Right lobe of liver (tissue), 6 donors: ENCODE measurements at places on chromosomes 2 and 18.

GRCh38 chr2:25473758-25474340 lies 132.1 kb upstream of the DNMT3A start:
- no peak for DNase-seq

DNA sequence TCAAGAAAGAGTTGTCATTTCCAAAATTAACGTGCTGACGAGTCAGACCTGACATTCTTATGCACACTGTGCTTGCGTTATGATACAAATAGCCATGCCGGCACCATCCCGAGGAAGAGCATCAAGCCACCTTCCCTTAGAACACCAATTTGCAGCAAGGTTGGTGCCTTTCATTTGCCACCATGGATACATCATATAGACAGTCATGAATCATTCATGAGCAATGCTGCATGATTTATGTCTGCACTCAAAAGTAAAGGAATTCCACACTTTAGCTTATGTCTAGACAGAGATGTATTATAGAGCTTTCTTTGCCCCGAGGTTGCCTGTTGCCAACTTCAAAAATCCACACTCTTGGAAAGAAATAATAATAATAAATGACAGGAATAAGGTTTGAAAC lies 166.9 kb downstream of the VWC2L start:
- DNase-seq = no peak

GRCh38 chr2:69961496-69961895 lies at the start of gene ASPRV1:
TSS of gene ASPRV1 (minus strand) at chr2:69961631. CDS start at chr2:69961436, 195 bp downstream.
- DNase-seq = no peak

- DNase-seq = no peak
These were observed 90.2 kb upstream of the UXS1 start for GRCh38 chr2:106284255-106284654.

DNA sequence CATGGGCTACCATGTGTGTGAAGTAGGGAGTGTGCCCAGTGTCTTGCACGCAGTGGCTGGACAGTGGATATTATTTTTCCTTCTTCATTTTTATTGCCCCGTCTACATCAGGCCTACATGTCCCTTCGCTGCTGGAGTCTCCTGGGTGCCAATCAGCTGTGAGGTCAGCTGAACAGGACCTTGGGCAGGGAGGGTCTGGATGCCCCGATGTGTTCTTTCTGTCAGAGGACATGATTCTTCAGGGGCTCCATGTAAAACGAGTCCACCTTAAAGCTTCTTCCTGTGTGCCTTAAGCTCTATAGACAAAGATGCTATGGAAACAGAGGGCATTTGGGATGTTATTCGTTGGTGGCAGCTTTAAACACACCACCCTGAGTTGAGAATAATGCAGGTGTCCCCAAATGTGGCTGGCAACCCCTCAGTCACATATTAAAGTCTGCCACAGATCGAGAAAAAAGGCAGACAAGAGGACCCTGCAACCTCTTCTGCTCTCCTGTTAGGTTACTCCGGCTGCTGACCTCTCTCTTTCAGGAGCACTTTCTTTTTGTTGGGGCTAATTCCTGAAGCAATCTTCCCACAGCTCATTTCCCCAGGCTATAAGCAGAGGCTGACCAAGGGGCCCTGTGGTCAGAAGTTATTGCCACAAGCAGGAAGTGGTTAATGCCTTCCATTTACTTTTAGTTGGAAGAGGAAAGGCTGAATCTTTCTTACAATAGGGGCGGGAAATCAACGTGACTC lies 20.0 kb downstream of the GREB1 start:
- DNase-seq = no peak

DNA sequence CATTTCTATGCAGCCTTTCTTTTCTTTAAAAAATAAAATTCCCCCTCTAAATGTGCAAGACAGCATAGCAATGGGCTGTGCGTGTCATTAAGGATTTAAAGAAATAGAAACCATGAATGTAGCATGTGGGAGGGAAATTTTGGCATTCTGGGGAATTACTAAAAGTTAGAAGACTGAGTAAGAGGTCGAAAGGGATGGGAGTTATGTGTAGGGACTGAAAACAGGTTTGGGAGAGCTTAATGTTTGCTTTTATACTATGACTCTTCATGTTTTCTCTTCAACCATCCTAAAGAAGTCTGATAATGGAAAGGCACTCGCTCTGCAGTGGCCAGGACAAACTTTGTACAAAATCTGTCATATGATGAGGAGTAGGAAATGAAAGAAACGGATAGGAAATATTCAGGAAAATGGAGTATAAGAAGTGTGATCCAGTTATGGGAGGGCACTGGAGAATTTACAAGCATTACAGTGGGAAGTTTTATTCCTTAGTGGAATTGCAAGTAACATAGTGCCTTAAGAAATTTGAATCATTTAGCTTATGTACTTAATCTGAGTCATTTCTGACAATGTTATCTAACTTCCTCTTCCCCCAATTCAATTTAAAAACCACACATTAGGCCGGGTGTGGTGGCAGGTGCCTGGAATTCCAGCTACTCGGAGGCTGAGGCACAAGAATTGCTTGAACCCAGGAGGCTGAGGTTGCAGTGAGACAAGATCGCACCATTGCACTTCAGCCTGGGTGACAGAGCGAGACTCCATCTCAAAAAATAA lies 20.6 kb downstream of the TMEM87B start:
- no peak for DNase-seq

DNA sequence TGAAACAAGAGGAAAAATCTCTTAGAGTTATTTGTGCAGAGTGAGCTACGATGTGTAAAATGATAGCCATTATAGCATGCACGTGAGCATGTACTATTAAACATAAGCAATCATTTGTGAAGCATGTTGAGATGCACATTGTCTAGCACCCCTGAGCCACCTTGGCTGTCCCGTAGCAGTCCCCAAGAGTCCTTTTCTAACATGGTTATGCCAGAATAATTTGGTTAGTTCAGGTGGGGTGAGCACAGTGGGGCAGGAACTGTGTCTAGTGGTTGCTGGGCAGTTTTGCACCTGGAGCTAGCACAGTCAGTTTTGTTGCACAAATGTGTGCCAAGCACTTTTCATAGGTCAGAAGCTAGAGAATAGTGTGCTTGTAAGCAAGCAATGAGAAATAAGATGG lies 809.8 kb downstream of the RNF144A start:
- no peak for DNase-seq

GRCh38 chr2:100654611-100655010 lies 91.8 kb downstream of the PDCL3 start:
- no peak for DNase-seq

DNA sequence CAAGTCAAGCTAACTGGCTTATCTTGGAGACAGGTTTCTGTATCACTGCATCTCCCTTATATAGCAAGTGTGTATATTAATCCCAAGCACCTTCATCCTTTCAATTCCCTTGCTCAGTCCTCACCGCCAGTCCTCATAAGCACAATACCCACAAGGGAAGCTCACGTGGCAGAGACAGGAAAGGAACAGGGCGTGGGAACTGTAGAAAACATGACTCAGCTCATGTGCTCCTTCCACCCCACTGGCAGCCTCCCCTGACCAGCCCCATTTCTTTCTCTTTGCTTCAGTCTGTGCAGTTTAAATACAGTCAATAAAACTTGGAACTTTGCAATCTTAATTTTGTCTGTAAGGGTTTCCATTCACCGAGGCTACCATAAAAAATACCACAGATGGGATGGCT lies 36.5 kb upstream of the CDH19 start:
- DNase-seq = no peak

DNA sequence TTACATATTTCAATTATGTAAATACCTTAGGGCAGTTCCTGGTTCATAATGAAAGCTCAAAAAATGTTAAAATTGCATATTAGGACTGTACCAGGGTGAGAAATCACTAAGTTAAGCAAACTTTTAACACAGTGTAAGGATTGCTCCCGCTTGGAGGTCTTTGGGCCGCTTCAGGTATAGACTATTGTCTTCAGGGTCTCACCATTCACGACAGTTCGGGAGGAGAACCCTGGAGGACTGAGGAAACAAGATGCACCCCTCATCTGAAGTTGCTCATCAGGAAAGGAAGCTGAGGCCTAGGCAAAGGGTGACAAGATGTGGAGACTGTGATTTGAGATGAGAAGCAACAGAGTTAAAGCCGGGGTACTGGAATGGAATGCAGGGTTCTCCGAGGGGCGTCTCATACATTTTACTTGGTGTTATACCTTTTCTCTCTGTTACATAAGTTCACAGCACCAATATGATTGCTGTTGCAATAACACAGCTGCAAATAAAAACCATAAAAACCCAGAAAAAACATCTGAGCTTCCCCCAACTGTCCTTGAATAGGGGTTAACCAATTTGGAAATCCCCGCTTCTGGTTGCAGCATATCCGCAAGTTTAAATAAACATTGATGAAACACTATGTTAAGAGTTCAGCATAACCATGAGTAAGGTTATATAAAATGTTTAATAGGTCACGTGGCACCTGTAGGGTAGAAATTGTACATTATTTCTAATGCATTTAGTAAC lies 40.1 kb downstream of the FBXO48 start:
- no peak for DNase-seq

- DNase-seq = no peak
These were observed 275 bp downstream of the HOXD8 start for GRCh38 chr2:176129813-176130146.

- peak; percentile 34 for DNase-seq
These were observed 159.6 kb upstream of the SIX2 start for GRCh38 chr2:45168711-45169338.

DNA sequence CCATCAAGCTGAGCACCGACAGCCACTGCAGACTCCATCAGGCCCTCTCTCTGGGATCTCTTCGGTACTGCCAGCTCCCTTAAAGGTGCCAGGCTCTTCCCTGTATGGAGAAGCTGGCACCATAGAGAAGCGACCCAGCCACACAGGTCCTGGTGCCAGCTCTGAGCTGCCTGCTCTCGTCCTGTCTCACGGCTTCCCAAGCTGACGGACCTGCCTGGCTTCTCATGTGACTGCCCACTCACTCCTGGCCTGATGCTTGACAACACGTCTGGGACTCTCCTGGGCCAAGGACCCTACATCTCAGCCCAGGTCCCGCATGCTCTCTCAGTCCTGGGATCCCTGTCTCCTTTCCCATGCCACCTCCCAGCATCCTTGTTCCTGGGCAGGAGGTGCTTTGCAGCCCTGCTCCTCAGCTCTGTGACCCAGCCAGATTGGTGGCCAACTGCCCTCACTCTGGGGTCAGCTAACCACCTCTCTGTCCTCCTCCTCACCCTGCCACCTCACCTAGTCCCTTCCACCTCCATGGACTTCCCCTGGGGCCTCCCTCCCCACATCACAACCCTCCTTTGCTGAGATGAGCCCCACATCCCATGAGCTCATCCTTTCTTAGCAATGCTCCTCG lies 12.5 kb upstream of the ATOH8 start:
- no peak for DNase-seq

DNA sequence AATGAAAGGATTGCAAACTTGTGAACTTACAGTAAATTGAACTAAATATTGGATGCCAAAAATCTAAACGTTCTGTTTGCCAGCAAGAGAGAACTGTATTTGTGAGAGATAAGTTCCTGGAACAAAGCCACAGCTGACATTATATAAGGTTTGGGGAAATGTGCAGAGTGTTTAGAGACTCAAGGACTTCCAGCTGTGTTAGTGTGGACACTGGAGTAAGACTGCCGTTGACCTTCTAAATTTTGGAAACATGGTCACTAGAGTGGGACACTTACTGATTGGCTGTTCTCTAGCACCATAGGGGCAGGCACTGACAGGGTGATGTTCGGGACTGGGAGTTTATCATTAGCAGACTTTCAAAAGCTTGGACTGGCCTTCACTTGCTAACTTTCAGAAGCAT lies 40.5 kb downstream of the SCN9A start:
- no peak for DNase-seq

DNA sequence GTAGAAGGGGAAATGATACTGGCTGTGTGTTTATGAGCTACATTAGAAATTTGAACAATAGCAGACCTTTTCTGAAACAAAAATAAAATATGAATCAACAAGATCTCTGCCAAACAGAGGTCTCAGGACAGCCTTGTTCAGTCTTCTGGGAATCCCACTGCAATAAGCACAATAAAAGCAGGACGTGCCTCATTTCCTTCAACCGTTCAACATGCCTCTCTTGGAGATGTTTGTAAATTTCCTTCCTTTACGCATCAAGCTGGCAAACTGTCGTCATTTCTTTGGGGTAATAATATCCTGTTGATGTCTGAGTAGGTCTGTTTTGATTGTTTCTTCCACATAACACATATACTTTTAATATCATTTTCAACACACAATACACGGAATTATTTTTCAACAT lies 77.2 kb downstream of the TCF4 start:
- no peak for DNase-seq

DNA sequence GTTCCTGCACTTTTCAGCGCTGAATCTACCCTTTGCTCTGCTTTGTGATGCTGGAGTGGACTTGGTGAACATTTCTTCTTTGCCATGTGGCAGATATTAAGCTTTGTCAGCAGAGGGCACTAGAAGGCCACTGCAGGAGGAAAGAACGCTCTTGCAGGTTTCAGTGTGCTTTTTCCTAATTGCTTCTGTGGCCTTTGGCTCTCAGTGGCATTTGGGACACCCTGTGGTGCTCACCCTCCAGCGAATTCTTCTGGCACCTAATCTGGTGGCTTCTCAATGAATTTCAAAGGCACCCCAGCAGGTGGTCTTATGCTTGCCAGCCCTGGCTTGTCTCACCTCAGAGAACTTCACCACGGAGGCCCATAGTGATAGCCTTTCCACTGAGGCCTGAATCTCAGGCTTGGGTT lies 146.7 kb downstream of the MYO3B start:
- DNase-seq = no peak

- DNase-seq = no peak
These were observed 36.7 kb downstream of the FTCDNL1 start for GRCh38 chr2:199814101-199814816.

DNA sequence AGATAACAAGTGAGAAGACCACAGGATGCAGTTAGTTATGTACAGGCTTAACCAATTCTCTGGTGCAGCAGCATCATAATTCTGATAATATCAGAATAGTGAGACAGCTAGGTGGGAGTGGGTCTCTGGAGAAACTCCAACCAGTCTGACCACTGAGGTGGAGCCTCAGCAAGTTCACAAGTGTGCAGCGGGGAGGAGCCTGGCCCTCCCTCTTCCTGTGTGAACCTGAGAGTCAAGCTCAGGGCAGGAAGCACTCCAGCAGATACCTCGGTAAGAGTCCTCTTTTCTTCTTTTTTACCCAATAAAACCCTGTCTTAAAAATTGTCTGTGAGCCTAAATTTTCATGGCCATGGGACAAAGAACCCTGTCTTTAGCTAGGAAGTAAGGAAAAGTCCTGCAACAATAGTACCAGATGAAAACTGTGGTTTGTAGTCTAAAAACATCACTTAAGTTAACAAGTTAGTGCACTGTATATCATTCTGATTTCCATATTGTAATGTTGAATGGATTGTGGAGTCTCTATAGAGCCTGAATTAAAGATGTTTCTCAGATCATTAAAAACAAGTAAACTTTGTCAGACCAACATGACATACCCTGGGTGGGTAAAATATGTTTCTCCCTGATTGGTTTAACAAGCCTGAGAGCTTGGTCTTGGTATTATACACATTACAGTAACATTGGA lies 370.8 kb downstream of the TMEM182 start:
- no peak for DNase-seq

GRCh38 chr18:47484068-47484467 lies 232.6 kb upstream of the SKOR2 start:
- DNase-seq = no peak

GRCh38 chr18:69759046-69759445 lies 188.6 kb downstream of the CD226 start:
- no peak for DNase-seq

- no peak for DNase-seq
These were observed 55.9 kb upstream of the BARD1 start for GRCh38 chr2:214865400-214865799.

GRCh38 chr2:11713815-11714214 lies 32.6 kb upstream of the LPIN1 start:
- no peak for DNase-seq

- peak; percentile 35 for DNase-seq
These were observed 10.1 kb downstream of the RND3 start for GRCh38 chr2:150477347-150477746.
